Kidney epithelial cell (primary cell): ENCODE measurements at places on chromosomes 11 and 22. TPM values are rescaled to one million over a fixed set of nuclear protein-coding genes. Genes with fewer than 3 reads are reported as not detected.
A peak's percentile ranks its signal among the peaks of the same experiment; 100 is the strongest.

- peak; percentile 95 for DNase-seq
These were observed 518.7 kb downstream of the NTM start for GRCh38 chr11:131889146-131889577.

- DNase-seq, result no peak
These were observed 32.7 kb upstream of the CD82 start for GRCh38 chr11:44532809-44533208.

GRCh38 chr11:120529911-120530310, 18.4 kb downstream of the GRIK4 start:
- DNase-seq, result no peak

- no peak for DNase-seq
These were observed 85.6 kb downstream of the CACNG2 start for GRCh38 chr22:36617694-36618522.

- no peak for DNase-seq
These were observed 30.6 kb downstream of the APOL6 start for GRCh38 chr22:35678836-35679235.

GRCh38 chr11:94968334-94968958, 4.9 kb downstream of the CWC15 start:
- no peak for DNase-seq

DNA sequence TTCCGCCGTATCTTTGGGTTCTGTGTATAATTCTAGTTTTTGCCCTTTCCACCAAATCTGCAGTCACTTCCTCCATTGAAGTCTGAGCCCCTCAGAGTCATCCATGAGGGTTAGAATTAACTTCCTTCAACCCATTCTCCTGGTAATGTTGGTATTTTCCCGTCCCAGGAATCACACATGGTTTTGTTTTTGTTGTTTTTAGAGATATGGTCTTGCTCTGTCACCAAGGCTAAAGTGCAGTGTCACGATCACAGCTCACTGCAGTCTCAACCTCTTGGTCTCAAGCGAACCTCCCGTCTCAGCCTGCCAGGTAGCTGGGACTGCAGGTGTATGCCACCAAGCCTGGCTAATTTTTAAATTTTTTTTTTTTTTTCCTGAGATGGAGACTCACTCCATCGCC, 18.7 kb downstream of the ZBED4 start:
- DNase-seq, result no peak

- no peak for DNase-seq
These were observed 34.5 kb downstream of the COMMD9 start for GRCh38 chr11:36254713-36255112.

GRCh38 chr11:116312570-116313391, 460.0 kb downstream of the BUD13 start:
- DNase-seq, result no peak

DNA sequence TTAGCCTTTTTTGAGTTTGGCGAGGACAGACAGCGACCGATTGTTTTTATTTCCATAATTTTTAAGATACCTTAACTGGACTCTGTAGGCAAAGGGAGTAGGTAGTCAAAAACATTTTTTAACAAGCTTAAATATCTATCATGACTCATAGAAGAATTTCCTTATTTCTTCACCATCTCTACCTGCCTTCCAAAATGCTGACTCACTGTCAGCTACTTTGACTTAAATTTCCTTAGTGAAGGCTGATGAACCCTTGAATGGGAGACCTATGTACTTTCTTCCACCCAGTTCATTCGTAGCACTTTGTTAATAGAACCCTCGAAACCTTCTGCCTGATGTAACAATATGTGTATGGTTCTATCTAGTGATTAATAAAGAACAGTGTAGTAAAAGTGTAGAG, 1.1 kb upstream of the MTMR2 start:
- no peak for DNase-seq

DNA sequence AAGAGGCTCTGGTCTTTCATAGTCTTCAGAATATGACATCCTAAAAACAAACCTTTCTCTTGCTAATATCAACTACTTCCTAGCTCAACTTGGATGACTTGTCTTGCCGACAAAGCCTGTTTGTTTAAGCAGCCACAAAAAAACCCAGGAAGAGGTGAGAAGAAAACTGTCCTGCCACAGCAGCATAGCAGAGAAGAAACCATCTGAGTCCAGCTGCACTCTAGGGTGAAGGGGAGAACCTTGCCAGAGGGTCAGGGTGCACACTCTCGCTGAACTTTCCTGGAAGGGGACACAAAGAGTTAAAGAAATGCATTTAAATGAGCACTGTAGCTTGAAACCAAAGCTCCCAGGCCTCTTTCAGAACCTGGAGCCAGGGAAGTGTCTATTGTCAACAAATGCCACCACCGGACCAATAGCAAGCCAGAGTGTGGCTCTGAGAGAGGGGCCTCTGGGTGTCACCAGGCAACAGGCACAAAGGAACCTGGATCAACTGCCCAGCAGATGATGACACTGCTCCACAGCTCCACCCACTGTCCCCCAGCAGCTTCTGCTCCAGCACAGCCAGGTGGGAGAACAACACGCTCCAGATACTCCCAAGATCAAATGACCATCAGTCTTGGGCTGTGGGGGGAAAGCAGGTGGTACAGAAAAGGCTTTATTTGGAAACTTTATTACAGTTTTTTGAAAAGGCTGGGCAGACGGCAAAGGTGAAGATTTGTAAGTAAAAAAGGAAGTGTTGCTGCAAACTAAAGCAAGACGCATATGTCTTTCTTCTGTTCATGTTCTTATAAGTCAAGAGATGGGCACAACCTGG, 105.7 kb downstream of the RASSF10 start:
- no peak for DNase-seq

DNA sequence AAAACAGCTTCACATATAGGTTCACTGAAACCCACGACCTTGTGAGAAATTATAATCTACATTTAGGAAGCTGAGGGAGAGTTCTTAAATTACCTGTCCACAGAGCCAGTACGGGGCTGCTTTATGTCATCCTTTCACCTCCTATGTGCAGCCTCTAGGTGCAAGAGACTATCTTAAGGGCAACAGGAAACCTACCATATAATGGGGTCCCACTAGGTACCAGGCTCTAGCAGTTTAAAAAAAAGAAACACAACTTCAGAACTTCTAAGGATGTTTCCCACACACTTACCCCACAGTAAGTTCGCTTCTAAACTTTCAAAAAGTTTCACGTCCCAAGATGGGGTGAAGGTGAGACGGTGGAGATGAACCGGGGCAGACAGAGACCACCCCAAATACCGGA, 573 bp downstream of the STK33 start:
- no peak for DNase-seq

- no peak for DNase-seq
These were observed 89.1 kb downstream of the BRD1 start for GRCh38 chr22:49738566-49738965.

GRCh38 chr11:118058311-118059245, 18.3 kb upstream of the TMPRSS4 start:
- no peak for DNase-seq

- DNase-seq, result no peak
These were observed 44.6 kb downstream of the CYB5R2 start for GRCh38 chr11:7628660-7629059.

DNA sequence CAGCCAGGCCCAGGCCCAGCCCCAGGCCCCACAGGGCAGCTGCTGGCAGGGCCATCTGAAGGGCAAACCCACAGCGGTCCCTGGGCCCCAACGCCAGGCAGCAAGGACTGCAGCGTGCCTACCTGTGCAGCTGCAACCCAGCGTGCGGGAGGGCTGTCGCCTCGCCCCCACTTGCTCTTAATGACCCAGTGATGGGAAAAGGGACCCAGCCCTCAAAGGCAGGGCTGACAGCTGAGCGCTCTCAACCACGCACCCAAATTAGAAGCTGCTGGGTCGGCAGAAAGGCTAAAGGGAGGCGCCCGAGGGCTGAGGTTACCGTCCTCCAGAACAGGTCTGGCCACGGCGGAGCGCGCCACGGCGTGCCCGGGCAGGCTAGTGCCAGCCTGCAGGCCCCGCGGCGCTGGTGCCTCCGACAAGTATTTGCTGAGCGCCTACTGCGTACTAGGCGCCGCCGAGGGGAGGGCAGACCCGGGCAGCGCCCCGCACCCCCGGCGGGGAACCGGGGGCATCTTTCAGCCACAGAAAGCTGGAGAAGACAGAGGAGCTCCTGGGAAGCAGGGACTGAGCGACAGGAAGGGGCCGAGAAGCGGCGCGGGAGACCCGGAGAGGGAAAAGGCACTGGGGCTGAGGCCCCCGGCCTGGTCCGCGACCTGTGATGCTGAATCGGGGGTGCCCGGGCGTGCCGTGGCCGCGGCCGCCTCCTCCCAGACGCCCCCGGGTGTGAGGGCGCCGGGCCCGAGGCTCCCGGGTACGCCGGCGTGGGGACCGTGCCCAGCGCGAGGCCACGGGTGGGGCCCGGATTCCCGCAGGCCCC, 773 bp downstream of the HRAS start:
- DNase-seq, result no peak

- no peak for DNase-seq
These were observed 18.4 kb downstream of the PARVB start for GRCh38 chr22:44042249-44043218.

DNA sequence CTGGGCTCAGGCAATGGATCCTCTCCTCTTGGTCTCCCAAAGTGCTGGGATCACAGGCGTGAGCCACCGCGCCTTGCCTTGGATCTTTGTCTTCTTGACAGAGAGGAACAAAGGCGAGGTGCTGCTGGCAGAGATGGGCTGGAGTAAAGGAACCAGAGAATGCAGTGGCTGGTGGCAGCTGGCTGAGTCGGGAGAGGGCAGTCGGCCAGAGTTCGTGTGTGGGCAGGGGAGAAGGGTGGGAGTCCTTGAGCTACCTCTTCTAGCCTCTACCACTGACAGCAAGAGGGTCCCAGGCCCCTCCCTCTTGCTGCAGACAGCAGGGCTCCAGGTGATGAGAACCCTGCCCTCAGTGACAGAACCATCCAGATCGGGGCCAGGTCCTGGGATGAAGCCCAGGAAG, 86.2 kb upstream of the LINC01488 start:
- DNase-seq, result no peak

DNA sequence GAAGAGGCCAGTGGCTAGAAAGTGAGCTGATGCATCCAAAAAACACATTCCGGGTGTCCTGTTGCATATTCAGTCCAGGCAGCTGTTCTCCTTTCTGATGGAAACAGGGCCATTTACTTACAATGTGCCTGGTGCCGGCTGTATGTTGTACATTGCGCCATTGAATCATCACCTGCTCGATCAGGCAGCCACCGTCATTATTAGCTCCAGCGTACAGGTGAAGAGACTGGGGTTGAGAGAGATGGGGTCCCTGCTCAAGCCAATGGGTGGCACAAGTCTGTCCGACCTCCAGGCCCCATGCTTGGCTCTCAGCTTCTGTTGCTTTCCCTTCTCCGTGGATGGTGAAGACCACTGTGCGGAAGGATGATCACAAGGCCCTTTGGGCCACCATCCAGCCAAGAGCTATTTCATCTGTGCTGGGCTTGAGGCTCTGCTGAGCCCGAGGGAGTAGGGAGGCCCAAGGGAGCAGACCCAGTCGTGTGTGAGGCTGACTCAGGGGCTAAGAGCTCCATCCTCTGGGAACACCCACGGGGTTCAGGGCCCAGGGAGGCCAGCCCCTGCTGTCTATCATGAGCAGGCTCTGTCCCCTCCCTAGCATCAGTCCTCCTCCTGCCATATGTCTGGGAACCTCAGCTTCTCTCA, 20.7 kb upstream of the EMID1 start:
- no peak for DNase-seq

- no peak for DNase-seq
These were observed 17.4 kb upstream of the BACE1-AS start for GRCh38 chr11:117273550-117274289.

GRCh38 chr22:26502688-26503561, 9.3 kb downstream of the TFIP11 start:
- DNase-seq, result no peak

DNA sequence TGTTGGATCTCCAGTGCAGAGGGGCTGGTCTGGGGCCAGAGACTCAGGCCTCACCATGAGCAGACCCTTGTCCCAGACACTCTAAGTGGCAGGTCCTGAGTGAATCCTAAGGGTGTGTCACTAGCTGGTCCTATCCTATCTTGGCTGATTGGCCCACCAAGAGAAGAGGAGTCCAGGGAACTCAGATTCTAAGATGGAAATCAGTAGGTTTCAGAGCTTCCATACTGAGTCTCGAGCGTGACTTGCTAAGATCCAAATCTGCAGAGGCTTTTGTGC, 10.9 kb downstream of the POU2AF1 start:
- DNase-seq, result no peak

DNA sequence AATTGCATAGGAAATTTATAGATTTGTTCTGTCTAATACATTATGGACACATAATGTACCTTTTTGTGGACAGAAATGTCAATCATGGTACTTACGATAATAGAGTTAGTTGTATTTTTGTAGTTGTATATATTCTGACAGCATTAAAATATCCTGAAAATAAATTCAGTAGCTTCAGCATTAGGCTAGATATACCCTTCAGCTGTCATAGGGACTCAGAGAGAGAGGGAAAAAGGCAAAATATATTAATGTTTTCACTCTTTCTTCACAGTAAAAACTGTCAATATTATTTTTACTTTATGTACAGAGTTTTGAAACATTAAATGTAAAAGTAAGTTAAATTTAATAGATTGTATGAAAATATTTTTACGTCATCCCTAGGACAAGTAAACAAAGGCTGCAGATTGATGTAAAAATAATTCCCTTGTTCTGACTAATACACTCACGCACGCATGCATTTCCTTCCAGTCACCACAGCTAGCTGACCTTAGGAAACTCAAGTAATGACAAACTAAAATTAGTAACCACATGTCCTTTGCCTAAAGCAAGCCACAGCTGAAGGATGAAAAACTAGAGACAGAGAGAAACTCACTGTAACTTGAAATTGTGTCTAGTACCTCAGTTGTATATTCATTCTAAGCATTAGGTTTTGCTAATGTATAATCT, 104.7 kb upstream of the CARD18 start:
- DNase-seq, result peak; percentile 87

GRCh38 chr11:116294630-116295029, 478.2 kb downstream of the BUD13 start:
- no peak for DNase-seq

DNA sequence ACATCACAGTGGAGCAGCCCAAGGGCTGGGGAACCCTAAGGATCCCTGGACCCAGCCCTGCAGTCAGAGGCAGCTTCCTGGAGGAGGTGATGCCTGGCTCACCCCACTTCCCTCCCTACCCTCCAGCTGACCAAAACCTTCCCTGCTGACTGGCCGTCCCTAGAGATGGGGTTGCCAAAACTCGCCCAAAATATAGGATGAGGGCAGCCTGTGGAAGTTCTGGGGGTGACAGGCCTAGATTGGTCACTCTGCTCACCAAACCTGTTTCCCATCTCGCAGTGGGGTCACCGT, 35.0 kb upstream of the PPARA start:
- DNase-seq, result no peak

- no peak for DNase-seq
These were observed 32.3 kb downstream of the MTMR2 start for GRCh38 chr11:95891423-95892170.

The KCTD14 gene
- 6.2 and 6.7 TPM in 2 replicates for total RNA-seq

The SLC22A9 gene
- not detected in 2 replicates for total RNA-seq

The ANGPTL5 gene
- total RNA-seq, result not detected in 2 replicates

The KCNJ1 gene
- total RNA-seq, result not detected in 2 replicates

The NXPE4 gene
- not detected in 2 replicates for total RNA-seq

The SIAE gene
- 9.4 and 10.3 TPM in 2 replicates for total RNA-seq

The APOBEC3B gene
- total RNA-seq, result 15.2 and 21.1 TPM in 2 replicates
